ENCODE measurements at places on chromosomes 11 and 22.

DNA sequence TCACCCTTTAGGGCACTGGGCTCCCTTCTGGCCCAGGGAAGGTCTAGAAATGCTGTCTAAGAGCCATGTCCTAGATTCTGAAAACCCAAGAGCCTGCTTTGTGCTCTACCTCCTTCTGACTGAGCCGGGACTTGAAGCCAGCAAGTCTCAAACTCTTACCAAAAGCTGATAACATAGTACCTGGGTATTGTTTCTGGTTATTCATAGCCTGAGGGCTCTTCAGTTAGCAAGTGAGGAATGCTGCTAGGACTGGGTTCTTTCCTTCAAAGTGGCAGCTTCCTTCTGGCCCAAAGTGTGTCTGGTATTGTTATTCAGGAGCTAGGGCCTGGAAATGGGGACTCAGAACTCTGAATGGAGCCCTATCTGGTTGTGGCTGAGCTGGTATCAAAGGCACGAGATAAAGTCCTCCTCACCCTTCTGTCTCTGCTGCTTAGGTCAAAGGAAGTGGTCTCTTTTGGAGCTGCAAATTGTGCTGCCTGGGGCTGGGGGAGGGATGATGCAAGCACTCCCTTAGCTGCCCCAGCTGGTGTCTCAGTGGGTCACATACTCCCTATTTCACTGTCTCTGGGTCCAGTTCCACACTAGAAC, 696.0 kb upstream of the CCDC179 start:
- DNase-seq: no peak

DNA sequence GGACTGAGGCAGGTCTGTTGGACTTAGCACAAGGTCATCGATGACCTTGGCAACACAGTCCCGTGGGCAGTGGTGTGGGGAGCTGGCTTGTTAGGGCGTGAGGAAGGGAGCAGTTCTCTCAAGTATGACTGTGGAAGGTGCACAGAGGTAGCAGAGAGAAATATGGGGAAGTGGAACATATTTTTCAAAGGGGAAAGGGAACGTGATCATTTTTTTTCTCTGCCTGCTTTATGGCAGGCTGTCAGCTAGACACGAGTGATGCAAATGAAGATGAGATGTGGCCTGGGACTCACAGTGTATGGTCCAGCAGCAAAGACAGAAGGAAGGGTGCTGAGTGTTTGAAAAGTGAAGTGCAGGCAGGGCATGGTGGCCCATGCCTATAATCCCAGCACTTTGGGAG, 30.6 kb downstream of the ADAMTS8 start:
- DNase-seq: no peak

- DNase-seq: no peak
Measured at GRCh38 chr11:69430566-69430965, 50.9 kb upstream of the LINC01488 start.

DNA sequence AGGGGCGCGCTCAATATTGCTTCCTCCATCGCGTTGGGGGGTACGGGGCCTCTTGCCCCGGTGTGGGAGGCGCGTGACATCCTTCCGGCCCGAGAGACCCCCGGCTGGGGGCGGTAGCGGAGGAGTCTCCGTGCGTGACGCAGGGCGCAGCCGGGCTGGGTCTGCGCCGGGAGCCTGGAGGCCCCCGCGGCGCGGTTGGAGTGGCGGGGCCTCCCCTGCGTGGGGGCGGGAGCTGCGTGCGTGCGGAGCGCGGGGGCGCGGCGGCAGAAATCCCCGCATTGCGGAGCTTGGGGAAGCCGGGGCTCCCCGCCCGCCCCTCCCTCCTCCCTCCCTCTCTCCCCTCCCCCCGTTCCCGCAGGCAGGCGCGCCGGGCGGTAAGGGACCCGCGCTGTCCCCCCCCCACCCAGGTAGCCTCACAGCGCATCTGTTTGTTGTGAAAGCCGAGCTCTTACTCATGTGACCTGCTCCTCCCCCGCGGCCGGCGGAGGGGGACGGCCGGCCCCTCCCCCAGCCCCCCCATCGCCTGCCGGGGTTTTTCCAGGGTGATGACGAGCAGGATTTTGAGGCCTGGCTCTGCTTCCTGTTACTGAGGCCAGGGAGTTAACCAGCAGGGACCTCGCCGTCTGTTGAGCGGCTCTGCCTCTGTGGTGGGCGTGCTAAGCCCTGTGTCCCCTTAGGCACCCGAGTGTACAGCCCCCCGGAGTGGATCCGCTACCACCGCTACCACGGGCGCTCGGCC, 1.6 kb downstream of the PIM3 start:
- peak; percentile 86 for DNase-seq

DNA sequence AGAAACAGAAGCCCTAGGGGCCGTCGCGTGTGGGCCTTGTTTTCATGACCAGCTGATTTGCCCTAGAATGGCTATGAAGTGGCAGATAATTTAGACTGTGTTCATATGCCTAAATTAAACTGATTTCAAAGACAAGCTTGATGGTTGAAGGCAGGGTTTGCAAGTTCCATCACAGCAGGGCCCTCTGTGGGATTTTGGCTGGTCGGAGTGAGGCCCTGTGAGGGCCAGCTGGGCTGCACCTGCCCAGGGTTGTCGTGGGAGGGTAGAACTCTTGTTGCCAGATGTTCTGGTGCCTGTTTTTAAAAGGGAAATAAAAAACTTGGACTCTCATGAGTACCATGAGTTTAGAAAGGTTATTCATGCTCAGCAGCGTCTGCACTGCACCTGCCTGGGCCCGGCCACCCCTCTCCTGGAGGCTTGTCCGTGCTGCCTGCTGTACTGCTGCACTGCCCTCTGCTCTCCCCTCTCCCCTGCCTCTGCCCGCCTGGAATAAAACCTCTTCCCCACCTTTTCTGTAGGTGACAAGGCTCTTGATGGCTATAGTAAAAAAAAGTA, 44.1 kb downstream of the AP2A2 start:
- DNase-seq: no peak

DNA sequence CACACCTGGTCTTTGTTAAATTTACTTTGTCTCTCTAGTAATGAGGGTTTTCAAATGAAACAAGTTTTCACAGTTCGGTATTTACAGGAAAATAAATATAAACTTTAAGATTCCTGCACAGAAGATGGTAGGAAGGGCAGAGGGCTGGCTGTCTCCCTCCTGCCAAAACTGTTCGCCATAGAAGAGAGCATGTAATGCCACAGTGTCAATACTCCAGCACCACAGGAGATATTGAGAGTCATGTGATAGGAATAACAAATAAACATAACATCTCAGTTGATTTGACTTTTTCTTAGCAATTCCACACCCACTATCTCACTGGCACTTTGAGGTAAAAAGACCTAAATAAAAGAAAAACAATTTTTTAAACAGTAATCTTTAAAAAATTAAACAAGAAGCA, 100.9 kb downstream of the MRTFA start:
- no peak for DNase-seq

All from stimulated activated CD4-positive, alpha-beta T cell treated with anti-CD3 and anti-CD28 coated beads, Interleukin-4, amount 100 ng/mL, for 48 hours (primary cell).